Stimulated activated naive CD4-positive, alpha-beta T cell treated with Interleukin-2 at 50 U/mL for 16 hours (primary cell): ENCODE measurements at places on chromosomes 3 and 15.

DNA sequence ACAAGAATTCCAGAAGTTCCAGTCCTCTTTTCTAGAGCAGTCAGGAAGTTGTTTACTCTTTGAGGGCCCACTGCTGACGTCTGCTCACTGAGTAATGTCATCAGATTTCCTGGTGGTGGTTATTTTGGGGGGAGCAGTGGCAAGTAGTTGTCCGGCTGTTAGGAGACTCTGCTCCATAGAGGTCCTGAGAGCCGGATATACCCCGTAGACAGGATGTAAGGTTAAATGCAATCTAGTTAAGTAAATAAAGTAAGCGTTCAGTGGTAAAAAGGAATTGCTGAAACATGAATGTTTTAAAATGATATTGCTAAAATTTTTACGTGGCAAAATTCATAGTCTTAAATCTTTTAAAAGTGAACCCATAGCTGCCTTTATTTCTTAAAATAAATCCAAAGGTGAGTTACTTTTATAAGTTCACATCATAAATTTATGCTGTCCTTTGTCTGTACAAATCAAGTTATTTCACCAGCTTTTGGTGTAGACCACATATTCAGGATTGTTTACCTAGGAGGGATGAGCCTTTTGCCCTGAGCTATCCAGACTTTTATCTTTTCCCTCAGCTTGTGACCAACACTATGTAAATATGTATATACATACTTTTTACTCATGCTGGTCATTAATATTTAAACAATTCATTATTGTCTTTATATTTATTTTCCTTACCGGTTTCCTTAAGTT lies 65.8 kb downstream of the PDE8A start:
- DNase-seq: no peak

GRCh38 chr3:15260531-15260930 lies 54.5 kb downstream of the CAPN7 start:
- DNase-seq: no peak

GRCh38 chr3:142374687-142375086 lies 73.2 kb downstream of the XRN1 start:
- no peak for DNase-seq

DNA sequence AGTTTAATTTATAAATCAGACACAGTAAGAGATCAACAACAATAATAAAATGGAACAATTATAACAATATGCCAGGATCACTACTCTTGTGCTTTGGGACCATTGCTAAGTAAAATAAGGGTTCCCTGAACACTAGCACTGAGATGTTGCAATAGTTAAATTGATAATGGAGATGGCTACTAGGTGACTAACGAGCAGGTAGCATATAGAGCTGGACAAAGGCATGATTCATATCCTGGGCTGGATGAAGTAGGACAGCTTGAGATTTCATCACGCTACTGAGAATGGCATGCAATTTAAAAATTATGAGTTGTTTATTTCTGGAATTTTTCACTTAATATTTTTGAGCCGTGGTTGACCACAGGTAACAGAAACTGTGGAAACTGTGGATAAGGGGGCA lies 20.7 kb upstream of the MYZAP start:
- DNase-seq: no peak

DNA sequence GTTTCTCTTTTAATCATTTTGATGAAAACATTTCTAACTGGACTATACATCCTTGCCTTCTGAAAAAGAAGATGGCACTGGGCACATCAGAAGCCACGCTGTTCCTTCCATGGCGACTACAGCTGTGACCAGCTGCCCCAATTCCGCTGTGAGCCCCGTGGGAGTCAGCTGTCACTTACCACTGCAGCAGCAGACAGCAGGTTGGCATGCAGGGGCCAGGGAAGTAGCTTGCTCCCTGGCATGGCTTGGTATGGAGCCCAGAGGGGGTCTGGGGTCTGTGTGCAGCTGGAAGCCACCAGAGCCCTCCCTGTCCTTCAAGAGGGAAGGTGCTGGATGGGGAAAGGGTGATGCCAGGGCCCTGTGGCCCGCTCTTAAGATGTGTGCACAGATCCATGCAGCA lies 4.5 kb upstream of the ZXDC start:
- no peak for DNase-seq

GRCh38 chr3:64865839-64866570 lies 178.2 kb upstream of the ADAMTS9 start:
- no peak for DNase-seq

- DNase-seq: no peak
Observed at GRCh38 chr3:136114421-136114820, 81.7 kb downstream of the MSL2 start.

- no peak for DNase-seq
Observed at GRCh38 chr3:122940628-122941086, 86.9 kb downstream of the SEMA5B start.

DNA sequence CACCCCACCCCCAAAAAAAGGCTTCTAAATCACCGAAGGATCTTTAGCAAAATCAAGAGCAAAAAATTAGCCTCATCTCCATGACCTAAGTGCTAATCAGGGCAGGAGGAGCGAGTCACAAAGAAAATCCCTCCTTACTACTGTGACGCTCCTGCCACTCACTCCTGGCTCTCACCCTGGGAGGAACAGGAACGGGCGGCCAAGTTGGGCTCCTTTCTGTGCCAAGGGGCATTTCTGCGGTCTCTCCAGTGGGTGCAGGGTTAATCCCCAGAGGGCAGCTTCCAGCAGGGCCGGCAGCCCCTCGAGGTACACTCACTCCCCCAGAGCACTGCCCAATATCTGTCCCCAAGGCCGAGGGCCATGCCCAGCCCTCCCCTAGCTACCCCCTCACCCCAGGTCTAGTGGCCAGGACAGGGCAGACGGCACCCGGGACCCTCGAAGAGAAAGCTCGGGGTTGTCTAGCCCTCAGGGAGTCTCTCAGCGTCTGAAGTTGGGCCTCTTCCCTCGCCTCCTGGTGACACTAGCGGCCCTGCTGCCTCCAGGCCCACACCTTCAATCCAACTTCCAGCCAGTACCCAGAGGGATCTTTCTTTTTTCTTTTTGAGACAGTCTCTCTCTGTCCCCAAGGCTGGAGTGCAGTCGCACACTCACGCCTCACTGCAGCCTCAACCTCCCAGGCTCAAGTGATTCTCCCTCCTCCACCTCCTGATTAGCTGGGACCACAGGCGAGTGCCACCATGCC lies 706 bp downstream of the CAV3 start:
- DNase-seq: no peak

DNA sequence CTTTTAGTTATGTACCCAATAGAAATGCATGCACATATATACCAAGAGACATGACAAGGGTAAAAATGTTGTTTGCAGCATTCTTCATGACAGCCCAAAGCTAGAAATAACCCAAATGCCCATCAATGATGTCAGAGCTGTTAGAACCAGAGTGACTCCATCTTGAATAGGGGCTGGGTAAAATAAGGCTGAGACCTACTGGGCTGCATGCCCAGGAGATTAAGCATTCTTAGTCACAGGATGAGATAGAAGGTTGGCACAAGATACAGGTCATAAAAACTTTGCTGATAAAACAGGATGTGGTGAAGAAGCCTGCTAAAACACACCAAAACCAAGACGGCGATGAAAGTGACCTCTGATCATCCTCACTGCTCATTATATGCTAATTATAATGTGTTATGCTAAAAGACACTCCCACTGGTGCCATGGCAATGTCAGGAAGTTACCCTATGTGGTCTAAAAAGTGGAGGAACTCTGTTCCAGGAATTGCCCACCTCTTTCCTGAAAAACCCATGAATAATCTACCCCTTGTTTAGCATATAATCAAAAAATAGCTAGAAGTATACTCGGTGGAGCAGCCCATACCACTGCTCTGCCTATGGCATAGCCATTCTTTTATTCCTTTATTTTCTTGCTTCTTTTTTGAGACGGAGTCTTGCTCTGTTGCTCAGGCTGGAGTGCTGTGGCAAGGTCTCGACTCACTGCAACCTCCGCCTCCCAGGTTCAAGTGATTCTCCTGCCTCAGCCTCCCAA lies 32.9 kb downstream of the ZBTB11 start:
- DNase-seq: peak; percentile 25

GRCh38 chr15:60673918-60674558 lies 195.1 kb upstream of the ICE2 start:
- DNase-seq: peak; percentile 57

DNA sequence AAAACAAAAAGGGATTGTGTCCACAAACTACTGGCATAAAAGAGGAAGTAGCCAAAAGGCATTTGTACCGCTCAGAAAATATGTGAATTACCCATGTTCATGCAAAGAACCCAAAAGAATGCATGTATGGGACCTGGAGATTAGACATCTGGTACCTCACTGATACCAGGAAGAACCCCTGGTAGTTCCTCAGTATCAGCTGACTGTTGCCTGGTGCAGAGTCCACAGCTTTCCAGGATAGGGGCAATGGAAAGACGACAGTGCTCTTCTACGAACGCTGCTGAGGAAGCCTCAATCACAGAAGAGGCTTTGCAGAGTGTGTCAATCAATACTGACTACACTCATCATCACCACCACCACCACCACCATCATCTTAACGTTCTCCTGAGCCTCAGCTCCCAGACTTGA lies 63.3 kb downstream of the ATP8B4 start:
- no peak for DNase-seq

- no peak for DNase-seq
Observed at GRCh38 chr3:72171463-72171881, 386.5 kb upstream of the PROK2 start.

GRCh38 chr3:52452570-52453221 lies 1.1 kb downstream of the TNNC1 start:
- DNase-seq: no peak

DNA sequence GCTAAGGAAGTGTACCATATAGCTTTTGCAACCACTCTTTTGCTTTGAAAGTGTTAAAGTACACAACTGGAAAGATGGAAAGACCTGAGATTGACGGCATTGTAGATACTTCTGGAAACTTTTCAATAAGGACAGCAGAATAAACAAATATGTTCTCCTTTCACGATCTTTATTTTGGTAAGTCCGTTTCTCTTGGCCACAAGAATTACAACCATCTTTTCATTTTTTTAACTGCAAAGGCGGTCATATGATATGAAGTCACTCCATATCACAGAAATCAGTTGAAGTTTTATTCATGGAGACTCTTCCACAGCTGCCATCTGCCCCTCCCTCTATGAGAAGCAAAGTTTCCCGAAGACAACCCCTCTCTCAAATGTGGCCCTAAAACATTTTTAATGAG lies 303.4 kb upstream of the ICE2 start:
- no peak for DNase-seq

- no peak for DNase-seq
Observed at GRCh38 chr3:8581806-8582445, 62.7 kb downstream of the SSUH2 start.

DNA sequence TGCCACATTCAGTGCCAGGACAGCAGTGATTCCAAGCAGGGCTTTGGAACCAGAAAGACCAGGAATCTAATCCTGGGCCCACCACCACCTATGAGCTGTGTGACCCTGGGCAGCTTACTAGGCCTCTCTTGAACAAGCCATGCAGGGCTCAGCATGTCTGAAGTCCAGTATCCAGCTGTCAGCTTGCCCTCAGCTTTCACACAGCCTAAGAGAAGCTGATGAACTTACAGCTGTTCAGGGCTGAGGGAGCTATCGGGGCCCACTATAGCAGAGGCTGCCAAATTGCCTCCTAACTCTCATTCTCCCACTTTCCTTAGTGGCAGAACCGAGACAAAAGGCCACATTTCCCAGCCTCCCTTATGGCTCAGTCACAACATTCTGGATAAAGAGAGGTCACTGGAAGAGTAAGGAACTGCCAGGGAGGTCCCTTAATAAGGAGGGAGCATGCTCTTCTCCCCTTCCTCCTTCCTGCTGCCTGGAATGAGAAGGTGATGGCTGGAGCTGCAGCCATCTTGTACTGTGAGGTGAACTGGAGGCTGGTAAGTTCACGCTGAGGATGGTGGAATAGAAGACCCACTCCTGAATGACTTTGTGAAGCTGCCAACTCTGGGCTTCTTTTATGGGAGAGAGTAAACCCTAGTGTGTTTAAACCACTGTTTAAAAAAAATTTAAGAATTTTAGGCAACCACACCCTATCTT lies 34.5 kb downstream of the FEM1B start:
- DNase-seq: no peak

DNA sequence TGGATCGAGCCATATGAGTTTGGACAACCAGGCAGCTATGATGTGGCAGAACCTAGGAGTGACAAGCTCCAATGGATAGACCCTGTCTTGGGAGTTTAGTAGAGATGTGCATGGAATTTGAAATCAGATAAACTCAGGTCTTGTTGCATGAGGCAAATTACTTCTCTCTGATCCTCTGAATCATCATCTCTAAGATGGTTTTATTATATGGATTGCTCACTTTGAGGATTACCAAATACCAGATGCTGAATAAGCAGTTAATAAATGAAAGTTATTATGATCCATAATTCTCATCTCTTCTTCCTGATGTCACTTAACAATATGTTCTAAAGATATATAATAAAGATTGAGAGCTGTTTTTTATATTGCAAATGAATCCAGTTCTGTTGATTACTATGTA lies 622.2 kb downstream of the NTRK3 start:
- DNase-seq: no peak

GRCh38 chr3:110614186-110614585 lies 457.4 kb upstream of the NECTIN3 start:
- DNase-seq: no peak

- DNase-seq: no peak
Observed at GRCh38 chr15:75073197-75073596, 49.8 kb downstream of the PPCDC start.

DNA sequence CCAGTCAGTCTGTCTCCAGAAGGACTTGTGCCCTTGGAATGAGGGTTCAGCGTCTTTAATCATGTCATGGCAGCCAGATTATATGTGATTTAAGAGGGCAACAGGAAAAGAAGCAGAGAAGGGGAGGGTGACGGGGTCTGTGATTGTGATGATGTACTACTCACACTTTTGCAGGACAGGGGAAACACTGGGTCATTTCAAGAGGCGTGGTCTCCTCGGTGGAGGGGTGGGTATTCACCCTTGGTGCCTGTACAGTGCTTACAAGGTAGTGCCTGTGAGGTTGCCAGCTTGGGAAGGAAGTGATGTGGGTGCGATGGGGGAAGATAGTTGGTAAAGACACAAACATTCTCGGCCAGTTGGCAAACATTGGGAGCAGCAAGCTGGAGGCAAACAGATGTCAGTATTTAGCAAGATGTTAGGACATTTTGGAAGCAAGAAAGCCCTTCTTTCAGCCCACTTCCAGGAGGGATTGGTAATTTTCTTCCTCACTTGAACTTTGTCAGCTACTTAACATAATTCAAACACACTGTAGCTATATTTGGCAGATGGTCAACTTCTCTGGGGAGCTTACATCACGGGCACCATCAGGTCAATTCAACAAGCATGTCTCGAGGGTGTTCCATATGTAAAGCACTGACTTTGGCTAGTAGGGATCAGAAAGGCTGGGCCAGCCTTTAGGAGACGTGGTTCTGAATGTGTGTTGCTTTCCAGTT lies 71.4 kb upstream of the ROPN1 start:
- DNase-seq: no peak

DNA sequence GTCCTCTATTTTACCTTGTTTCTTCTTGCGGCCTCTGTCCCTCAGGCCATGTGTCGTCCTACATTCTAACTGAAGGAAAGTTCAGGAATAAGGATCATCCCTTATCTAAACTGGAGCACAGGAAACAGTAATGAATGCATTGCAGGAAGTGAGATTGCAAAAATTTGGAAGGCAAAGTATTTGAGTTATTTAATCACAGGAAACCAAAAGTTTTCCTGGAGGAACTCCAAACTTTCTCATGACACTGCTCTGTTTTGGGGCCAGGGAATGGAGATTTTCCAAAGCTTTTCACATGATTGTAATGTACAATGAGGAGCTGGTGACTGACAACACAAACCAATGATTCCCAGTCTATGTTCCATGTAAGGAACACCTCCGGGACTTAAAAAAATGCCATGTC lies 57.8 kb upstream of the PLSCR4 start:
- DNase-seq: no peak
